ENCODE measurements at places on chromosomes 4 and X.

DNA sequence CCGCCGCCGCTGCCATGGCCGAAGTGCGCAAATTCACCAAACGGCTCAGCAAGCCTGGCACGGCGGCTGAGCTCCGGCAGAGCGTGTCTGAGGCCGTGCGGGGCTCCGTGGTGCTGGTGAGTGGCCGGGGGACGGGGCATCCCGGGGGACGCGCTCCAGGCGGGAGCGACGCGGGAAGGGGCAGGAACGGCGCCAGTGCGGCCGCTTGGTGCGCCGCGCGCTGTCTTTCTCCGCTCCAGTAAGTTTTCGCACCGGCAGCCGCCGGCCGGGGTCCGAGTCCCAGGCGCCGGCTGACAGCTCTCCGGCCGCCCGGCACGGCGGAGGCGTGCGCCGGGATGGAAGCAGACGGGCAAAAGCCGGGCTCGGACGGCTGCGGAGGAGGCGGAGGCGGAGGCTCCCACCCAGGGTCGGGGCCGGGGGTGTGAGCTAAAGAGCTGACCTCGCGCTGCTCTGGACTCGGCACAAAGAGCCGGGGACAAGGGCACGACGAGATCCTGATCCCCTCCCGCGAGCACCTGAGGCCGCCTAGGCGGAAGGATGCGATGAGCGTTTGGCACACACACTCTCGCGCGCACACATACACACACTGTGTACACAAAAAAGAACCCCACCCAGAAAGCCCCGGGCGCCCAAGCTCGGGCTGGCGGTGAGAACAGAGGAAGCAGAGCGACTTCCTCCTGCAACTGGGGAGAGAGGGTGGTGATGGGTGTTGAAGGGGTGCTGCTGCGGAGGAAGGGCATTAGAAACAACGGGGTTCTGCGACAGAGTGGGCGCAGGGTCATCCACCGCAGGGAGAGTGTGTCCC is 545 bp downstream of the DOCK11 start:
- peak; percentile 46 for DNase-seq

GRCh38 chrX:105462186-105462585 is 241.7 kb upstream of the TEX13A start:
- DNase-seq = no peak

DNA sequence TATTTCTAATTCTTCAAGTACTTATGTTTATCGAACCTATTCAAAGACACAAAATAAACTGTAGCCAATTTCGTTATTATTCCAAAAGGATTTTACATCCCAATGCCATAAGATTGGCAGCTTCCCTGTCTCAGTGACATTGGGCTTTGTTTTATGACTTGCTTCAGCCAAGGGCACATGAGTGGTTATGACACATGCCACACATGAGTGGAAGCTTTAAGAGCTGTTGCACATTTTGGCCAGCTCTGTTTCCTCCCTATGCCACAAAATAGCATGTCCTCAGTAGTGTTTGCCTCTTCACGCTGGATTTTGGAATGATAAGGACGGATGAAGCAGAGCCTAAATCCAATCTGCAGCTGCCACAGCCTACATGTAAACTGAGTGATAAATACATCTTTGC is 21.9 kb downstream of the SEC24D start:
- no peak for DNase-seq

DNA sequence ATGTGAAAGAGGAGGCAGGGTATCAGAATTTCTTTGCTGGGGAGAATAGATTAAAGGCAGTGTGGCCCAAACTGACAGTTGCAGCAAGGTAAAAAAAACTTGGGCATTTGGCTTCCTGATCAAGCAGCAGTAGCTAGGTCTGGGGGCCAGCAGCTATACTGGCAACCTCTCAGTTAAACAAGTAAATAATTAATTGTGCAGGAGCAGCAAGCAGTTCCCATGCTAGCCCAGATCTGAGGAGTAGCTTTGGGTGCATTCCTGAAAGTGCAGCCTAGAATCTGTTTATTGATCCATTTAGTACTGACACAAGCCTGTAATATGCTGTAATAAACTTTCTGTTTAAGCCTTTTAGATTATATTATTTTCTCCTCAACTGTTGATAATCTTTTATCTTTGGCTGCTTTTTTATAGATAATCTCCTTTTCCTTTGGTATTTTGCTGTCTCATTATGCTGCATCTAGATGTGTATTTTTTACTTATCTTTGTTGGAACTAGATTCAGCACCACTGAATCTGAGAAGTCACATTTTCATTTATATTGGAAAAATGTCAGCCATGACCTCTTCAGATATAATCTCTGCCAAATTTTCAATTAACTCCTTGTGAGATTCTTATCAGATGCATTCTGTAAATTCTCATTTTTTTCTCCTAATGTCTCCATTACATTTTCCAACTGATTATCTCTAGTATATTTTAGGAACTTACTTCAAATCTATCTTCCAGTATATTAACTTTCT is 276.3 kb downstream of the STPG2 start:
- DNase-seq = no peak

DNA sequence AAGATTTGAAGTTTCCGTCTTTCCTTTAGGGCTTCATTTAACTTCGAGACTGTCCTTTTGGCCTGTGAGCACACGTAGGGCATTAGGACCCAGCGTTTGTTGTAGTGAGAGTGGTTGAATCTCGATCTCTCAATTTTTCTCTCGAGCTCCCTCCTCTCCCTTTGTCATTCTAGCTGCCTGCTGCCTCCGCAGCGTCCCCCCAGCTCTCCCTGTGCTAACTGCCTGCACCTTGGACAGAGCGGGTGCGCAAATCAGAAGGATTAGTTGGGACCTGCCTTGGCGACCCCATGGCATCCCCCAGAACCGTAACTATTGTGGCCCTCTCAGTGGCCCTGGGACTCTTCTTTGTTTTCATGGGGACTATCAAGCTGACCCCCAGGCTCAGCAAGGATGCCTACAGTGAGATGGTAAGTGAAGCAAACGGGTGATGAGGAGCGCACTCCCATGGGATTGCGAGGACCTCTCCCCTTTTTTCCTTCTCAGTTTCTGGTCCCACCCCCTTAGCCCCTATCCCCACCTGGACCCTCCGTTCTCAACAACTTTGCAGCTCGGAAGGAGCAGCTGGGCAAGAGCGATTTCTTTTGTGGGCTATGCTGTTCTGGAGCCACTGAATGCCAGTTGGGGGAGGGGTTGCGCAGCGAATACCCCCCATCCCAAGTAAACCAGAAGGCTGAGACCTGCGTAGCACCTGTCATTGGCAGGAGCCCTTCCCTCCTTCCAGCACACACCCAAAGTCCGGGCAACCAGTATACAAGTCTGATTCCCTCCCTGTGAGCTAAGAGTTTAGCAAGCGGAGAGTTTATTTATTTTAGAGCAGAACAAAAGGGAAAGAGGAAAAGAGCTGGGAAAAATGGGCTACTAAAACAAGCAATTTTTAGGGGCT is at the start of gene TMEM35A:
TMEM35A (plus strand) TSS at position 164 of the 883 bp plus-strand sequence; CDS start at position 288, 124 bp downstream.
- DNase-seq = no peak

GRCh38 chrX:24055043-24055356 is 244 bp downstream of the EIF2S3 start:
- DNase-seq = no peak

- no peak for DNase-seq
Measured at GRCh38 chr4:70666369-70666768, at the start of gene JCHAIN. Gene JCHAIN (minus strand): TSS chr4:70666508. CDS start chr4:70666490, 18 bp downstream.

DNA sequence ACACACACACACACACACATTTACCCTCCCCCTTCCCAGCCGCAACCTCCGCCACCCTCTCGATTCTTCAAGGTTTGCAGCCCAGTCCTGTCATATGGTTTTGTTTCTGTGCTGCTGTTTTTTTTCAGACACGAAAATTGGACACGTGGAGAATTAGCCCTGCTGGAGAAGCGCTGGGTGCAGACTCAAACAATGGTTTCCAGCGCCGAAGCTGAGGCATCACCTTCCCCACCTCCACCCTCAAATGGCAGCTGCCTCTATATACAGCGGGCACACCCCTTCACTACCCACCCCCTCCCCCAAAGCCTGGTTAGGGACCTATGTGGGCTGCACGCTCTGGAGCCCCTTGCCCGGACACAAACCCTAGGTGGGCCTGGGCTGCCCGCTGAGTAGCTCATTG is 87.9 kb downstream of the BCOR start:
- DNase-seq = no peak

DNA sequence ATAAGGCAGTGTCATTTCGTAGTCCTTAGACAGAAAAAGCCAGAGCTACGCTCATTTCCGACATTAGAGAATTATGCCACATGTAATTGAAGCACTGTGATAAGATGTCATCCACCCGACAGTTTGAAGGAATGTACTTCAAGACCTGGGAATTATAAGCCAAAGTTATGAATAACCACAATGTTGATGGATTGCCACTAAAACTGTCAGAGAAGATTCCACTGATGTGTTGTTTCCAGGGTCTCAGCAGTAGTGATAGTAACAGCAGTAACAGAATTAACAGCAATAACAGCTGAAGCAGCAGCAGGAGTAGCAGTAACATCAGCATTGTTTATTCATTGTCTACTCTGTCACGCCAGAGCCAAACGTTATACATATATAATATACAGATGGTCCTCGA is 24.7 kb downstream of the RAB33A start:
- no peak for DNase-seq

DNA sequence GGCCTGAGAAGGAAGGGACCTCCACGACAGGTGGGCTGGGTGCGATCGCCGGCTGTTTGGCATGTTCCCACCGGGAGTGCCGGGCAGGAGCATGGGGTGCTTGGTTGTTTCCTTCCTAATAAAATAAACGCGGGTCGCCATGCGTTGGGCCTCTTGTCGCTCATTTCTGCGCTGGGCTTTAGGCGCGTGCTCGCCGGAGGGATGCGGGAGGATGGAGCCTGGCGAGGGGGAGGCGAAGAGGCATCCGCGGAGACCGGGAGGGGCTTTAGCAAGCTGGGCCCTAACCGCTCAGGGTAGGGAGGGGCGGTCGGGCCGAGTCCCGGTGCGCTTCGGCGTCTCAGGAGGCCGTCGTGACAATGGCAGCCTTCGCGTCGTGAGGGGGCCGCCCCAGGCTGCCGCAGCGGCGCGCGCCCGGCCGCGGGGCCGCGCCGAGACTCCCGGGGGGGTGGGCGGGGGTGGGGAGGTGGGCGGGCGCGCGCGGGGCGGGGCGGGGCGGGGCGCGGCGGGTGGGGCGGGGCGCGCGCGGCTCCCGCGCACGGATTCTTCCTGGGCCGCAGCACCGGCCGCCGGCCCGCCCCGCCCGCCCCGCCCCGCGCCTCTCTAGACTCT is 476 bp upstream of the GDI1 start:
- no peak for DNase-seq

DNA sequence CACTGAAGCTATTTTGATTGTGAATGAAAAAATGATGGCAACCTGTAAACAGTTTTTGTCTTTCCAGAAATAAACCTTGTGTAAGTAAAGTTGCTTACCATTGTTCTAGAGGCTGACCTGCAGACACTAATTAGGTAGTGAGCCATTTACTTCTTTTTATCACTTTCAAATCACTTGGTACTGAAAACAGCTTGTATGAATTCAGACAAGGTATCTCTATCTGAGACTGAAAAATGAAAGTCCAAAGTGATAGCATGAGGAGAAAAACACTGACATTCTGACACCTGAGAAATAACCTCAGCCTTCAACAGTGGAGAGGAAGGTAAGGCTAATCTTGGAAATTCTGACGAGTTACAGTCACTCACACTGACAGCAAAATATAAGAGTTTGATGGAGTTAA is 238.8 kb downstream of the GPC3 start:
- no peak for DNase-seq

DNA sequence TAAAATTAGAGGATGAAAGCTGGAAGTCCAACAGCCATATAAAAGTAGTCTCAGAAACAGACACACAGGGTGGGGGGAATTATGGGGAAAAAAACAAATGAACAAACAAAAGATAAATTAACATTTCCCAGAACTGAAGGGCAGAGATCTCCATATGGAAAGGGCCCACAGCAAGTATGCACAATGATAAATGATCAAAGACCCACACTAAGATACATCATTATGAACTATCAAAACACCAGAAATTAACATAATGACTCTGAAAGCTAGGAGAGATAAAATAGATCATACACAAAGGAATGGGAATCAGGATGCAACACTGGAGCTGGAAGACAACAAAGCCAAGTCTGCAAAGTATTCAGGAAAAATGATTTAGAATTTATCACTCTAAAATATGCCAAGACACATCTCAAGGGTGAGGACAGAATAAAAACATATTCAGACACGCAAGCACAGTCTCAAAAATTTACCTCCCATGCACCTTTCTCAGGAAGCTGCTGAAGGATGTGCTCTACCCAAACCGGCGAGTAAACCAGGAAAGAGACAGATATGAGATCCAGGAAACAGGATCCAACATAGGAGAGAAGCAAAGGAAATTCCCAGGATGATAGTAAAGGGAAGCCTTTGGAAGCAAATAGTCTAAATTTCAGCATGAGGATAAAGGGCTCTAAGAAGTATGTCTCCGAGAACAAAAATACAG is 30.7 kb upstream of the KCNE5 start:
- no peak for DNase-seq

DNA sequence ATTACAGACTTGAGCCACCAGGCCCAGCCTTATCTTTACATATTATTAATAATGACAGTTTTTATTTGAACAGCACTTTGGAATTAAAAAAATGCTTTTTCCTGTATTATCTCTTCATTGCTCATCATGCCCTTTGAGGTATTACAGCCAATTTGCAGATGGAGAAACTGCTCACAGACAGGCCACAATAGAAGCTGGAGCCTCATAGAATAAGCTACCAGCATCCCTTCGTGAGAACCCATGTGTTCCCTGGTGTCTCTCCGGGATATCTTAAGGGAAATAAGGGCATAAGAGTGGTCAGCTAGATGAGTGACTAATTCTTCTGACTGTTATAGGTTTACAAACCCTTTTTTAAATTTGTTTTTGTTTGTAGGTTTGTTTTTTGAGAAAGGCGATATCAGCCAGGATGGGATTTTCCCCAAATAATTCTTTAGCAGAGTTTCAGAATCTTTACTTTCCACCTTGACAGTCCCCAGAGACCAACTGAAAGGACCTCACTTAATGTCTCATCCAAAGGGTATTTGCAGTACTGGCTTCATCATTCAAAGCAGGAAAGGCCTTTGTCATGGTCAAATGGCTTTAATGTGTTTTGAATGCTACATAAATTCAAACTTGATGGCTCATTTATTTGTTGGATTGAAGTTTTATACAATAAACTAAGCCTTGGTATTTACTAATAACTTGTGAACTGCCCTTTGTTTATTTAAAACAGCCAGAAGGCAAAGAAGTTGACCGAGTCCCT is 48.0 kb upstream of the SOD3 start:
- no peak for DNase-seq

DNA sequence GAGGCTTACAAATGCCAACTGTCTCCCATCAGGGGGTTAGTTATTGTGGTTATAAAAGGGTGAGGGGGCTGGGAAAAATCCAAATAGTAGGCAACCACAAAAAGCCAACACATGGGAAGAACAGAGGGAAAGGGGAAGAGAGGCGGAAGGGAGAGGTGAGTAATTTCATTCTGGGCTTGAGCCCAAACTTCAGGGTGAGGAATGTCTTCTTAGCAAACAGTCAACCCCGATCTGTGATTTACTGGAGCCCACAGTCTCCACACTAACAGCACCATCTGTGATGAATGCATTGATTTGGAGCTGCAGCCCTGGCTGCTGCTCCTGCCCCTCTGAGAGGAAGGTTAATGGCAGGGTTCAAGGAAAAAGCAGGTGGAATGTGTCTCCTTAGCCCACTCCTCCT is 162.2 kb upstream of the GPR101 start:
- no peak for DNase-seq

- no peak for DNase-seq
Measured at GRCh38 chr4:47933840-47934239, 19.5 kb upstream of the NFXL1 start.

- DNase-seq = no peak
Measured at GRCh38 chrX:12234534-12235329, 96.5 kb downstream of the FRMPD4 start.

GRCh38 chr4:19971829-19972228 is 279.9 kb upstream of the SLIT2 start:
- no peak for DNase-seq
